Right lobe of liver (tissue), 6 donors: ENCODE measurements at places on chromosomes 13 and 19. TPM values are rescaled to one million over a fixed set of nuclear protein-coding genes. Genes with fewer than 3 reads are reported as not detected.

DNA sequence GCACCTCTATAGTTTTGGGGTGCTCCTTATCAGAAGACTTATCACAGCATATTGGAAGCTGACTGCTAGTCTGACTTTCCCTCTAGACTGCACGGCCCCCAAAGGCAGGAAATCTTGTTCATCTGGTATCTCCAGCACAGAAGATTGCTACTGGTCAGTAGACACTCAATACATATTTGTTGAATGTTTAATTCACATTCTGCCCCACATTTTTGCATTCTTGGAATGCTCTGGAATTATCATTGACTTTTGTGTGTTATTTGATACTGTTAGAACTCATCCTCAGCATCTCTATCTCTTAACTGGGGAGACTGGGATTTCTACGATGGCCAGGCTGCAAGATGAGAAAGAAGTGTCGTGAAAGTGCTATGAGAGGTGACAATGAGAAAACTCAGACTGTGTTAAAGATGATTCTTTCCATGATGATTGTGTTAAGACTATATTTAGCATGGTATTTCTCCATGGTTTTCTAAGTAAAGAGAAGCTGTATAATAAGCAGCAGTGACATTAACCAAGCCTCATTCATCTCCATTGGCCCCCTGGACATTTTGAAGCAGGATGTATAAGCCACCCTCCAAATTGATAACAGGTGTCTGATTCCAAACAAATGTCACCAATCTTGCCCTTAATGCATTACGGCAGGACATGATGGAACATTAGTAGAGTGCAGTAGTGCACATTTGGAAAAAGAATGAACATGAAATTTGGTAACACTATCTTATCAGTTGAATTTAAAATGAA lies 440.9 kb downstream of the RFC3 start:
- no peak for DNase-seq

DNA sequence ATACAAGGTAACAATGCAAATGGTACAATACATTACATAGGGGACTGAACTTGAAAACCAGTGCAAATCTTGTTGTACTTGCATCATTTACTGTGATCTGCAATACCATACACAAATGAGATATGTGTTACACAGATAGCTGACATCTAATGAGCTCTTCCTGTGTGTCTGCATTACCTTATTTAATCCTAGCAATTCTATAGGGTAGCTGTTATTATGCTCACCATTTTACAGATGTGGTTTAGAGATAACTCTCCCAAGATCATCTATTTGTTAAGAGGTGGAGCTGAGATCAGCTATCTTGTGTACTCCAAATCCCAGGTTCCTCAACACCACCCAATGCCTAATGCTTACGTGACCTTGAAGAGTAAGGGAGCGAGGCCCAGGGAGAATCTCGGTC lies 21.4 kb upstream of the SERP2 start:
- no peak for DNase-seq

DNA sequence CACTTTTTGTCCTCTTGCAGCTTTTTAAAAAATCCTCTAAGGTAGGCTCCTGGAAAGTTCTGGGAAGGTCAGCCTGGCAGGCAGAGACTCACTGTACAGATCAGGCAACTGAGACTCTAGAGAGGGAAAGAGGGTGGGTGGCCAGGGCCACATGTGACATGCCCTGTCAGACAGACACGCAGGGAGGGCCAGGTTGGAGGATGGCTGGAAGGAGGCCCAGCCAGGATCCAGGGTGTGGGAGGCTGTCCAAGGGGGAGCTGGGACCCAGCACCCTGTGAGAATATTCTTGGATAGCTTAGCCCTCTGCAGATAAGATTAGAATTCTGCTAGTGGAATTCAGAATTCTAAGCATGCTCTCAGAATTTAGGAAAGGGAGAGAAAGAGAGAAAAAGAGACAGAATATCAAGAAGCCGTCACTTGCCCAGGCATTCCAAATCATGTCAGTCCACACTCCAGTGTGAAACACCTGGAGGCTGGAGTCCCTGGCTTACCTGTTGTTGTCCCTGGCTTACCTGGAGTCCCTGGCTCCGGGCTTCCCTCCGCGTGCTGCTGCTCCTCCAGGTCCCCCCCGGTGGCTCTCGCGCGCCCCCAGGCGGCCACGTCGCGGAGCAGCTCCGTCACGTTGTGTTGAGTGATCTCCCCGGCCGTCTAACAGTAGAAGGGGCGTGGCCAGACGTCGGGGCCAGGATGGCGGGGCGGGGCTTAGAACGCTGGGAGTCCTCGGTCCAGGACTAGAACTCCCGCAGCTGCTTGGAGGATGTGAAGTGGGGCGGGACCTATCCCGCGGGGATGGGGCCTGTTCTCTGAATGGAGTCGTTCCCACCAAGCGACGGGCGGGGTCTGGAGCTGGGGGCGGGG lies 2.8 kb upstream of the TNNI3 start:
- peak; percentile 84 for DNase-seq

DNA sequence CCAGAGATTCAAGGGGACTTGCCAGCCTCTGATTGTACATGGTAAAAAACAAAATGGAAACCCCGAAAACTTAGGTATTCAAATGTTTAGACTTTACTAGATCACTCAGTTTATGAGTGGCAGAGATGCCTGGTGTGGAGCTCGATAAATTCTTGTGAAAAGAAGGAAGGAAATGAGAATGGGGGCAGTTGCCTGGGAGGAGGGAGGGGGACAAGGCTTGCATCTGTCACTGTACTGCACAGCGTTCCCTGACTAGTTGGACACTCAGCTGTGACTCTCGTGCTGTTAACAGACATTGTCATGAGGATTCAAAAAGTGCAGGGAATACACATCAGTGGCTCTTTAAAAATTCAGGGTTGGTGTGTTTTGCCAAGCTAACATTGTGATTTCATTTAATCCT lies 232.9 kb downstream of the ZIC5 start:
- no peak for DNase-seq

DNA sequence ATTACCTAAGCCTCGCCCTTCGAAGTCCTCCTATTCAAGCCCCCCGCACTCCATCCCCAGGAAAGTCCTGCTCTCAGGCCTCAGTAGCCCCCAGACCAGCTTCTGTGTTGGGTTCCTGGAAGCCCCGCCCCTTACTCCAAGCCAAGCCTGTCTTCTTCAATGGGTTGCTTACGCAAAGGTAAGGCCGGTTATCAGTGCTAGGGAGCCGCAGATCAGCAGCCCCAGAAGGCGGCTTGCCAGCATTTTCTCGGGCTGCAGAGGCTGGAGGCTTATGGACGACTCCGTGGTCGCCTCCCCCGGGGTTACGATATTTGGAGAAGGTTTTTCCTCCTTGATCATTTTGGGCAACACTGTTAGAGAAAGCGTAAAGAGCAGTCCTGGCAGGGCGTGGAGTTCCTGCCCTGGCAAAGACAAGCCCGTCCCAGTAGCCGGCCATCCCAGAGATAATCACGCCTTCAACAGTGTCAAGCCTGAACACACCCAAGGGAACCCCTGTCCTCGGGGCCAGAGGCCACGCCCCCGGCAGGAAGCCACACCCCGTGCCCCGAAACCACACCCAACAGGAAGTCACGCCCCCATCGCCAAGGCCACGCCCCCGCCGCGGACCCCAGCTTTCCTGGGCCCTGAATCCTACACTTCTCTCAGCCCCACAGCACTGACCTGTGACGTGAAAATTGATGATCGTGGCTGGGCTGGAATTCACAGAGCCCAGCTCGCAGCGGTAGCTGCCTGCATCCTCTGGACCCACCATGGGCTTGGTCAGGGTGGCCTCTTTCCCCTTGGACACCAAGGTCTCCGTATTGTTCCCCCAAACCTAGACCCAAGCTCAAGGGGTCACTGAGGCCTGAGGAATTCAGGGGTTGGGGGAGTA lies 954 bp upstream of the RASIP1 start:
- no peak for DNase-seq

- no peak for DNase-seq
These were observed 1397.2 kb upstream of the PCDH9 start for GRCh38 chr13:68627379-68627778.

DNA sequence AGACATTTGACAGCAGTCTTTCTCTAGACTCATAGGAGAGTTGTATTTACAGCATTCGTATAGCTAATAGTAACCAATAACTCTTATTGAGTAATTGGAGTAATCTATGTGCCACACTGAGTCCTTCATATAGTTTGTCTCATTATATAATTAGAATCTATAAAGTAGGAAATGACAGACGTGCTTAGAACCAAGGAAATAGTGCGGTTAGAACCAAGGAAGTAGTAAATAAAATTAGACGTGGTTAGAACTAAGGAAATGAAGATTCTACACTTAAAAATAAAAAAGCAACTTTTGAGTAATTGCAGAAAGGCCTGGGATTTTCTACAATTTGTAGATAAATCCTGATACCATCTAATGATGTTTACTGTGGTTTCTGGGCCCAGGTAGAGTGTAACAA lies 107.8 kb upstream of the TNFSF11 start:
- DNase-seq, result no peak

DNA sequence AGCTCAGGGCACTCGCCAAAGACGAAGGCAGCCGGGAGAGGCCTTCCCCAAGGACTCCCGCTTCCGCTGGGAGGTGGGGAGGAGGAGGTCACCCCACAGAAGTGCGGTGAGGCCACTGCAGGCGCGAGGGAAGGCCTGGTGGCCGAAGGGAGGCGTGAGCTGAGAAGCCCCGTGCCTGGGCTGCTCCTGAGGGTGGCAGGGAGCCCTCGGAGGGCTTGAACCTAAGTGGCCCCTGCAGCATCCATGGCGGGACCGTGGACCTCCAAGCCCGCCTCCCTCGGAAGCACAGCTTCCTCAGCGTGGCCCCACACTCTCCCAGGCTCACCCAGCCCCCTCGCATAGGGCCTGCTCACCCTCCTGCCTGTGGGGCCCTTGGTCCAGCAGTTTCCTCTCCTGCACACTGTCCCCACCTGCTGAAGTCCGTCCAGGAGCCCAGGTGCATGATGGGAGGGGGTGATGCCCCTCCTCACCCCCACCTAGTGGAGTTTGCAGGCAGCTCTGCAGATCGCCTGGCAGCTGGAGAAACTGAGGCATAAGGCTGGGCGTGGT lies 25.9 kb downstream of the EFNA2 start:
- DNase-seq, result peak; percentile 11

DNA sequence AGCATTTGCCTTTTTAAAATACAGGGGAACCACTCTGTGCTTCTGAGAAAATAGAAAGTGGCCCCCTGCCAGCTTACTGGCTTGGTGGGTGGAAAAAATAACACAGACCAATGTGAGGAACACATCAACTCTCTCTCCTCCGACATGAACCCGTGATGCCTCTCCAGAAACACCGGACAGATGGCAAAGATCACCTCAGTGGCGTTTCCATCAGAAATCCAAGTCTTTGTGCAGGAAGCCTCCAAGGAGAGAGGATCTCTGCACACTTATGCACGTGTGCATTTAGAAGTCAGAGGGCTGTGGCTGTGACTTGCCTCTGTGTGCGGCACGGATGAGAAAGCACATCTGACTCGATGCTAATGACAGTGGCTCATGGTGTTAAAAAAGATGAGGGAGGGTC lies 112.3 kb upstream of the KLF12 start:
- no peak for DNase-seq

GRCh38 chr13:40666045-40666932 lies at the start of gene FOXO1:
Gene FOXO1, minus strand, starts transcription at chr13:40666641. Its CDS starts 429 bp downstream, at chr13:40666212.
- DNase-seq, result peak; percentile 93

Gene INAFM1
- total RNA-seq, result 5.8 TPM

GRCh38 chr19:1151917-1152587 lies 22.0 kb downstream of the SBNO2 start:
- no peak for DNase-seq

Gene KIR2DL1
- not detected for total RNA-seq

- DNase-seq, result no peak
These were observed 25.7 kb upstream of the TPP2 start for GRCh38 chr13:102571075-102571474.

Gene RFXAP
- 1.3 TPM for total RNA-seq

Gene ADGRE2
- total RNA-seq, result 2.0 TPM

Gene GNG8
- total RNA-seq, result not detected

Gene ZNF223
- 1.8 TPM for total RNA-seq

GRCh38 chr13:27372896-27373295 lies 51.5 kb upstream of the GTF3A start:
- no peak for DNase-seq

GRCh38 chr19:3123088-3123721 lies 12.6 kb upstream of the GNA15 start:
- DNase-seq, result peak; percentile 74
